ENCODE measurements at places on chromosomes 7 and 10. TPM values are rescaled to one million over a fixed set of nuclear protein-coding genes. Genes with fewer than 3 reads are reported as not detected.

The PLXDC2 gene
- 0.17 TPM for polyA plus RNA-seq

The HOXA9 gene
- not detected for polyA plus RNA-seq

The SFRP5 gene
- not detected for polyA plus RNA-seq

The FOXI2 gene
- polyA plus RNA-seq = not detected

The SH2D4B gene
- polyA plus RNA-seq = 0.09 TPM

The EBF3 gene
- not detected for polyA plus RNA-seq

The WEE2 gene
- polyA plus RNA-seq = not detected

The TAC1 gene
- not detected for polyA plus RNA-seq

The ANKRD22 gene
- polyA plus RNA-seq = 0.09 TPM

The CLRN3 gene
- not detected for polyA plus RNA-seq

The HMX2 gene
- polyA plus RNA-seq = not detected

The ITPRID1 gene
- polyA plus RNA-seq = not detected

The IL6 gene
- polyA plus RNA-seq = 341 TPM

The GRM3 gene
- polyA plus RNA-seq = not detected

The TSPAN33 gene
- polyA plus RNA-seq = 111 TPM

The C10orf67 gene
- polyA plus RNA-seq = 0.06 TPM

The GJC3 gene
- not detected for polyA plus RNA-seq

The SORBS1 gene
- 0.21 TPM for polyA plus RNA-seq

The OR13A1 gene
- 5.8 TPM for polyA plus RNA-seq

The GRID2IP gene
- polyA plus RNA-seq = 0.72 TPM

The NUTM2E gene
- polyA plus RNA-seq = 0.79 TPM

The MMD2 gene
- not detected for polyA plus RNA-seq

The XPNPEP1 gene
- 43.3 TPM for polyA plus RNA-seq

The HTRA1 gene
- polyA plus RNA-seq = not detected

The GRID1 gene
- polyA plus RNA-seq = not detected

The ANKRD7 gene
- not detected for polyA plus RNA-seq

The FEZF1 gene
- polyA plus RNA-seq = not detected

The TMEM229A gene
- not detected for polyA plus RNA-seq

The IDE gene
- polyA plus RNA-seq = 7.7 TPM

The C10orf62 gene
- not detected for polyA plus RNA-seq

The UTF1 gene
- polyA plus RNA-seq = 0.10 TPM

The PLEKHS1 gene
- 0.06 TPM for polyA plus RNA-seq

The CPA2 gene
- not detected for polyA plus RNA-seq
